ENCODE measurements at places on chromosomes 16 and 17. TPM values are rescaled to one million over a fixed set of nuclear protein-coding genes. Genes with fewer than 3 reads are reported as not detected.

LGALS9B gene
- not detected for polyA plus RNA-seq

HOXB2 gene
- polyA plus RNA-seq, result 24.3 TPM

PKMYT1 gene
- 1.5 TPM for polyA plus RNA-seq

SECTM1 gene
- polyA plus RNA-seq, result 24.1 TPM

TBC1D3L gene
- polyA plus RNA-seq, result 5.3 TPM

SUPT6H gene
- polyA plus RNA-seq, result 33.9 TPM

TOP3A gene
- 12.5 TPM for polyA plus RNA-seq

DPEP2 gene
- 4.2 TPM for polyA plus RNA-seq

C1QTNF8 gene
- not detected for polyA plus RNA-seq

CES5A gene
- not detected for polyA plus RNA-seq

Data from adipose tissue (tissue), 3 donors.